Immature natural killer cell (primary cell): ENCODE measurements at places on chromosomes 7 and 10. TPM values are rescaled to one million over a fixed set of nuclear protein-coding genes. Genes with fewer than 3 reads are reported as not detected.

DNA sequence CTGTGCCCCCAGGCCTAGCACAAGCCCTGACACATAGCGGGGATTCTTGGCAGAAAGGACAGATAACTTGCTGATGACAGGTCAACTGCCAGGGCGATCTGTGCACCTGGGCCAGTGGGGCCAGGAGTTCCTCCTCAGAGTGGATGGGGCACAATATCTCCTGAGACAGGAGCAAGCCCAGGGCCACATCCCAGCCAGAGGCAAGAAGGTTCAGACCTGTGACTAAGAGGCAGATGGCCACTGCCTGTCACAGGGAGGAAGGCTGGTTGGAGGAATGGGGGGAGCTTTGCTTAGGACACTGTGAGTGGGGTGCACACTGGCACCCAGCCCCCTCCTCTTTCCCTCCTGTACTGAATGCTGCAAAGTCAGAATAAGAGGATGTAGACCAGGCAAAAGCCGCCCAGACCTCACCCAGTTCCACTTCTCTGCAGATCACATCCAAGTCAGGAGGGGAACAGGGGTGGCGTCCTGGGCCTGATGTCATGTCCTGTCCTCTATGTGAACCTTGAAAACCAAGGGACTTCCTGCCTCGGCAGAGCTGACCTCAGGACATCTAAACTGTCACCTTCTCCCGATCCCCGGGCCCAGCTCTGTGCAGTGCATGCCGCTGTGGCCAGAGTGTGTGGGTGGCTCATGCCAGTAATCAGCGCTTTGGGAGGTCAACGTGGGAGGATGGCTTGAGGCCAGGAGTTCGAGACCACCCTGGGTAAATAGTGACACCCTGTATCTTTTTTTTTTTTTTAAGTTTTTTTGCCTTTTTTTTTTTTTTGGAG, 1.3 kb downstream of the GUSB start:
- no peaks in the 10 kb centered on the region for H3K27me3 ChIP-seq
- no peaks in the 10 kb centered on the region for H3K36me3 ChIP-seq
- H3K4me3 ChIP-seq, result peak overlapping the region; percentile 91
- peak; percentile 79 for DNase-seq
- H3K4me1 ChIP-seq, result peaks cover 17% of the 10 kb centered on the region
- peak overlapping the region; percentile 92 for H3K27ac ChIP-seq

- H3K4me3 ChIP-seq, result no peak overlapping the region
- H3K4me1 ChIP-seq, result no peaks in the 10 kb centered on the region
- H3K27ac ChIP-seq, result no peak overlapping the region
- no peaks in the 10 kb centered on the region for H3K36me3 ChIP-seq
- DNase-seq, result no peak
These were observed 146.0 kb downstream of the TNS3 start for GRCh38 chr7:47435889-47436312.

DNA sequence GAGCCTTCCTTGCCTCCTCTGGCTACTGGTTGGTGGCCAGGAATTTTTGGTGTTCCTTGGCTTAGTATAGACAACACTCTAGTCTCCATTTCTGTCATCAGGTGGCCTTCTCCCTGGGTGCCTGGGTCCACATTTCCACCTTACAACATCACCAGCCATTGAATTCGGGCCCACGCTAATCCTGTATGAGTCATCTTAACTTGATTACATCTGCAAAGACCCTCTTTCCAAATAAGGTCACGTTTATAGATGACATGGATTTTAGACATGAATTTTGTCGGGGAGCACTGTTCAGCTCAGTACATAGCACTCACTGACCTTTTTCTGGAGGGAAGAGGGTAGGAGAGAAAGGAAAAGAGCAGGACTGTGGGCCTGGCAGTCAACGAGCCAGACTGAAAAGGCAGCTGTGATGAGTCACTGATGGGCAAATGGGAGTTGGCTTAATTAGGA, 39.4 kb downstream of the MMRN2 start:
- no peak for DNase-seq
- no peaks in the 10 kb centered on the region for H3K4me1 ChIP-seq
- no peak overlapping the region for H3K4me3 ChIP-seq
- peaks cover 13% of the 10 kb centered on the region for H3K36me3 ChIP-seq
- H3K27me3 ChIP-seq, result no peaks in the 10 kb centered on the region
- no peak overlapping the region for H3K27ac ChIP-seq

- peaks cover 3% of the 10 kb centered on the region for H3K27me3 ChIP-seq
- no peak for DNase-seq
- no peak overlapping the region for H3K27ac ChIP-seq
- H3K4me3 ChIP-seq, result no peak overlapping the region
- H3K36me3 ChIP-seq, result no peaks in the 10 kb centered on the region
These were observed 30.0 kb downstream of the PAX2 start for GRCh38 chr10:100775386-100775785.

DNA sequence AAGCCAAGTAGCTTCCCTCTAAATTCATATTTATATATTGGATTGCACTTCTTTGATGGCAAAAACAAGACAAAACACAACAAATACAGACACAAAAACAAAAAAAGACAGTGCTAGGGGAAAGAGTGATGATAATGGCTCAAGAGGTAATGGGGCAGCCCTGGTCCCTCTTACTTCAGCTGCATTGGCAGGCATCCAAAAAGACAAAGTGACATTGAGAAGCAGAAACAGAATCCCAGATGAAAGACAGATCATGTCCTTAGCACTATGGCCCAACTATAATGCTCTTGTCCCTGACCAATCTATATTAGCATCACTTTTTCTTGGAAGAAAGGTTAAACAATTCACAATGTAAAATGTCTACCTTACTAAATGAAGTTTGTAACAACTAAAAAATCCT, 76.2 kb downstream of the GPR85 start:
- H3K4me3 ChIP-seq, result no peak overlapping the region
- no peaks in the 10 kb centered on the region for H3K36me3 ChIP-seq
- no peaks in the 10 kb centered on the region for H3K27me3 ChIP-seq

GRCh38 chr10:18094793-18095192, 45.4 kb upstream of the CACNB2 start:
- H3K27me3 ChIP-seq, result no peaks in the 10 kb centered on the region
- no peak overlapping the region for H3K27ac ChIP-seq
- no peaks in the 10 kb centered on the region for H3K4me1 ChIP-seq
- no peak overlapping the region for H3K4me3 ChIP-seq
- no peaks in the 10 kb centered on the region for H3K36me3 ChIP-seq

GRCh38 chr7:45703373-45703821, 129.2 kb downstream of the ADCY1 start:
- peaks cover 6% of the 10 kb centered on the region for H3K27me3 ChIP-seq
- H3K36me3 ChIP-seq, result no peaks in the 10 kb centered on the region
- no peaks in the 10 kb centered on the region for H3K4me1 ChIP-seq
- no peak for DNase-seq

DNA sequence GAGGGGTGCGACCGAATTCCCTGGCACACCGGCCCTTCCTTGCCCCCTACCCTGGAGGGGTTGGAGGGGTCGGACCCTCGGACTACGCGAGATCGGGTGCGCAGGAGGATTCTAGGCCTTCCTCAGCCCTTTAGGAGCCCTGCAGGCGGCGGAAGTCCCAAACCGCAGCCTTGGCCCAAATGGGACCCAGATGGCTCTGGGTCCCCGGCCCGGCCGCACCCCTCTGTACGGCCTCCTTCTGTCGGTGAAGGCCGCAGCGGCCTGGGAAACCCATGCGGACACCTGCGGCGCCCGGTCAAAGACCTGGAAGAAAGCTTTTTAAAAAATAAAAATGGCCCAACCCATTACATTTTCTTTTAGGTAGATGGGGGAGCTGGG, 2.4 kb upstream of the VAX1 start:
- H3K4me1 ChIP-seq, result no peaks in the 10 kb centered on the region
- DNase-seq, result no peak
- no peak overlapping the region for H3K4me3 ChIP-seq
- H3K27me3 ChIP-seq, result peaks cover 11% of the 10 kb centered on the region
- no peaks in the 10 kb centered on the region for H3K36me3 ChIP-seq

GRCh38 chr10:103493362-103493915, at the start of gene NEURL1:
NEURL1 (plus strand) TSS chr10:103493705; CDS start chr10:103494388, 683 bp downstream.
- no peak for DNase-seq
- H3K4me3 ChIP-seq, result peak within 1 kb of the TSS; percentile 62
- H3K36me3 ChIP-seq, result no peaks in the 10 kb centered on the region
- peaks cover 13% of the 10 kb centered on the region for H3K4me1 ChIP-seq
- H3K27ac ChIP-seq, result no peak within 1 kb of the TSS
- H3K27me3 ChIP-seq, result peaks cover 18% of the 10 kb centered on the region

DNA sequence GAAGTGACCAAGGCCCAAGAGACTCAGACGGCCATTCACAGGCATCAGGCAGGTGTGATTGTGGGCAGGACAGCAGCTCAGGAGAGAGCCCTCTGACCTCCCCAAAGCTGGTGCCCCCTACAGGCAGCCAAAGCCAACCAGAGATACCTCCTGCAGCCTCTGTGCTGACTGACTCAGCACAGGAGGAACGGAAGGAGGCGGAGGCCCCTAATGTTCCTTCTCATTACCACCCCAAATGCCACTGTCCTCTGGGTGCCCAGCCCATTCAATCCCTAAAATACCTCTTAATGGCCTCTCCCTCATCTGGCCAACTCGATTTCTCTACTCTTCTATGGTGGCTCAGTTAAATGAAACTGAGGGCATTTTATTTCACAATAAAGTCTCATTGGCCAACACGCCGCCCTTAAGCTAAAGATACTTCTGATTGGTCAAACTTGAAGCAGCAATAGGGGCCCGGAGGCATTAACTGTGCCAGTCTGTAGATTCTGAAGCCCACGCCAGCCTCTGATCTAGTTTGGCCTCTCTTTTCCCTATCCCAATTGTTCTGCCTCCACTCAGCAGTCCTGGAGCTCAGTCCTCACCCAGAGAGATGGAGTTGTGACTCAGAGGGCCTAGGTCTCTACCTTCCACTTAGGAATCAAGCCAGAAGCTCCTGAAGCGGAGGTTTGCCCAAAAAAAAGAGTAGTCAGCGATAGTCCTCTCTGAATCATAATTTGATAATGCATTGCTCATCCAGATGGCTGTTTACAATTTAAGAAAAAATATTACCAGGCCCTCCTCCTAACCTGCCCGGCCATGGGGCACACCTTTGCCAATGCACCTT, 1.2 kb downstream of the CYREN start:
- peak; percentile 52 for DNase-seq
- peaks cover 5% of the 10 kb centered on the region for H3K27me3 ChIP-seq
- no peaks in the 10 kb centered on the region for H3K36me3 ChIP-seq
- peaks cover 48% of the 10 kb centered on the region for H3K4me1 ChIP-seq

DNA sequence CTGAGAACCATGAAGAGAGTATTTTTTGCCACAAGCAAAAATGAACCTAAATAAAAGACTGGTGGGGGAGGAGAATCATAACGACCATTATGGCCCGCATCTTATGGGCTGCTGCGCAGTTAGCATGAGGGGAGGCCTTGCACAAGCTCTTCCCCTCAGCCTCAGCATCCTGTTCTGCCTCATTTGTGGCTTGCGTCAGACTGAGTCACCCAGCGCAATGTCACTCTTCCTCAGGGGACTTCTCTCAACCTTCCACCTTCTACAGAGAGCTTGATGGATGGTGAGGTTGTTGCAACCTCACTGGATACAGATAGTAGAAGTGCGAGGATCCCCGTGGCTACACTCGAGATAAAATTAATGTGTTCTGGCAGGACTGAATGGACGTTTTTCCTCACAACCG, 16.8 kb upstream of the GPR15LG start:
- peaks cover 11% of the 10 kb centered on the region for H3K36me3 ChIP-seq
- H3K4me1 ChIP-seq, result peaks cover 19% of the 10 kb centered on the region
- DNase-seq, result peak; percentile 39
- peaks cover 8% of the 10 kb centered on the region for H3K27me3 ChIP-seq
- H3K27ac ChIP-seq, result peak overlapping the region; percentile 44
- H3K4me3 ChIP-seq, result peak overlapping the region; percentile 72

GRCh38 chr7:14871880-14872279, 30.7 kb downstream of the DGKB start:
- H3K4me3 ChIP-seq, result no peak overlapping the region
- no peaks in the 10 kb centered on the region for H3K27me3 ChIP-seq
- H3K27ac ChIP-seq, result no peak overlapping the region
- H3K36me3 ChIP-seq, result no peaks in the 10 kb centered on the region

GRCh38 chr7:155011086-155011485, 8.2 kb upstream of the PAXIP1 start:
- no peak overlapping the region for H3K27ac ChIP-seq
- no peak overlapping the region for H3K4me3 ChIP-seq
- H3K36me3 ChIP-seq, result peaks cover 3% of the 10 kb centered on the region
- peaks cover 3% of the 10 kb centered on the region for H3K4me1 ChIP-seq
- no peaks in the 10 kb centered on the region for H3K27me3 ChIP-seq

DNA sequence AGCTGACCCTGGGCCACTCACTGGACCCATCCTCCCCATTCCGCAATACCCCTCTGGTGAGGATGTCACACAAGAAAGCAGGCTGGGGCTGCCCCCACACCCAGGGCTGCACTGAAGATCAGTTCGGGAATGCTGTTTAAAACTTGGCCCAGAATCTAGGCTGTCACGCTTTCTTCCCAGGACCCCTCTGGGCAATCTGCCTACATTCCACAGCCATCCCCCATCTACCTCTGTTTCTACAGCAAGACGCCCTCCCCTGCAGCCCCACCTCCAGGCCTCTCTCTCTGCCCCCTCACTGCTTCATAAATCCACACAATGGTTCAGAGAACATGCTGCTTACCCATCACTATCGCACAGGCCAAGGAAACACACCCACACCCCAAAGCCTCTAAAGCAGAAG, 36.1 kb downstream of the XPNPEP1 start:
- H3K27ac ChIP-seq, result no peak overlapping the region
- no peaks in the 10 kb centered on the region for H3K27me3 ChIP-seq
- no peak for DNase-seq
- H3K4me1 ChIP-seq, result peaks cover 64% of the 10 kb centered on the region

DNA sequence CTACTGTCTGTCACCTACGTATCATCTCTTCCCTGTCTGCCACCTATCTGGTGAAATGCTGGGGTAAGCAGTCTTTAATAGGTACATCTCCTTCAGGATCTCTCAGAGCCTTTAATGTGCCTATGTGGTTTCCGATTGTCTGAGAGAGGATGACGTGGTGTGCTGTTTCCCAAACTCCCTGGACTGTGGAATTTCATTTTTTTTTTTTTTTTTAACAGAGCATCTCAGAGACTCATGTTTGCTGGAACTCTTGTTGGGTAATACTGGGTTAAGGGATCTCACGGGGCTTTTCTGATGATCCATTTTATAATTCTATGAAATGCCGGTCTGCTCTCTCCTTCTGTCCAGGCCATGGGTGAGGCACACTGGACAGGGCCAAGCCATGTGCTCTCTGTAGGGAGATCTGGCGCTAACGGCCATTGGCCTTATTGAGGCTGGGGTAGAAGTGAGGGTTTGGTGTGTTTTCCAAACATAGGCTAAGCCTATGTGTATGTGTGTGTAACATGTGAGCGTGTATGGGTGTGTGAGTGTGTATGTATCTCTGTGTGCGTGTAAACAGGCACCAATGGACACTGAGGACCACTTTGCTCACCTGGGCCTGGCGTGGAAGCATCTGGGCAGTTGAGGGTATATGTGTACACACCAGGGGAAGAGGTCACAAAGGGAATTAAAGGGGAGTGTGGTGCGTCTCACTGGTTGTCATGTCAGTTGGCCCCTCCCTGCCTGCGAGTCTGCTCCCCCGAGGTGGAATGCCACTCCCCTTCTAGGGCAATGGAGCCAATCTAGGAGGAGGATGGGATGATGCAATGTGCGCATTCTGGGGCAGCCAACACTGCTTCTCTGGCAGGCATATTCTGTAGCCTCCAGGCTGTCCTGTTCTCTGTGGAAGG, 7.8 kb downstream of the ADRA2A start:
- H3K27me3 ChIP-seq, result peaks cover 10% of the 10 kb centered on the region
- no peaks in the 10 kb centered on the region for H3K36me3 ChIP-seq
- no peak for DNase-seq
- no peak overlapping the region for H3K27ac ChIP-seq
- no peak overlapping the region for H3K4me3 ChIP-seq

ASIC3 gene
- not detected for polyA plus RNA-seq

LRRD1 gene
- polyA plus RNA-seq, result not detected

PITX3 gene
- not detected for polyA plus RNA-seq

STK17A gene
- 271 TPM for polyA plus RNA-seq

PLEKHS1 gene
- polyA plus RNA-seq, result not detected

HYAL4 gene
- polyA plus RNA-seq, result not detected

EN2 gene
- not detected for polyA plus RNA-seq

ZNRF2 gene
- polyA plus RNA-seq, result 1.9 TPM

PKD2L1 gene
- polyA plus RNA-seq, result not detected

PLEKHA1 gene
- 134 TPM for polyA plus RNA-seq

TMEM236 gene
- polyA plus RNA-seq, result not detected
